AG10803 (cell line): ENCODE measurements at places on chromosomes 3 and 15.

DNA sequence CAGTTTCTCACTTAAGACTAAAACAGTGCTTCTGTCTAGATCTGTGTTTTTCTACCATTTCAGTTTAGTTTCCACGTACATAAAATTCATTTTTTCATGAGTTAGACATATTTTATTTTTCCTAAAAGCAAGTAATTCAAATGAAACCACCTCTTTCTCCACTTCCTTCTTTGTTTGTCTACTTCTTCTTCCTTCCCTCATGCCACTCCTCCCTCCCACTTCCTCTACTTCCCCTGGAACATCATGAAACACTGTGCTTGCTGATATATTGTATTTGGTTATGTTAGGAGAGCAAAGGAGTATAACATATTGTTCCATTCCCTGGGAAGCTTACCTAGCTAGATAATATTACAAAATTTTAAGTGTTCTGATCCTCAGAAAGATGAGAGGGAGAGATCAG lies 36.7 kb upstream of the GOLGA8B start:
- no peak for DNase-seq

- peak; percentile 20 for DNase-seq
Measured at GRCh38 chr3:150545419-150546225, 674 bp downstream of the SERP1 start.

- peak; percentile 20 for DNase-seq
Measured at GRCh38 chr3:194584866-194585265, 48.4 kb downstream of the TMEM44 start.

- DNase-seq: no peak
Measured at GRCh38 chr3:14496351-14496750, 43.8 kb downstream of the GRIP2 start.

DNA sequence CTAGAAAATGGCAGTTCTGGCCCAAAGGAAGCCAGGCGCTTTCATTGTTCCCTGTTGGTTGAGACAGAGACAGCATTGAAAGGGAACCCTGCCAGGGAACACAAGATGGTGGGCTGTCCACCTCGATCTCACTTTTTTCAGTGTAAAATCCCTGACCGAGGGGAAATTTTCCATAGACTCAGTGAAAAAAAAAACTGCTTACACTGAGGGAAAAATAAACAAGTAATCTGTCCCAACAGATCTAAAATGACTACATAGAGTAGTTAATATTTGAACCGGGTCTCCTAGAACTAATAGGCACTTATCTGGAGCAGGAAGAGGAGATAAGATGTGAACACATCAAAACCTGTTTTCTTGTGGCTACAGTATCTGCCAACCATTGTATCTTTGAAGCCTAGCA lies 763.4 kb upstream of the GOLIM4 start:
- no peak for DNase-seq

DNA sequence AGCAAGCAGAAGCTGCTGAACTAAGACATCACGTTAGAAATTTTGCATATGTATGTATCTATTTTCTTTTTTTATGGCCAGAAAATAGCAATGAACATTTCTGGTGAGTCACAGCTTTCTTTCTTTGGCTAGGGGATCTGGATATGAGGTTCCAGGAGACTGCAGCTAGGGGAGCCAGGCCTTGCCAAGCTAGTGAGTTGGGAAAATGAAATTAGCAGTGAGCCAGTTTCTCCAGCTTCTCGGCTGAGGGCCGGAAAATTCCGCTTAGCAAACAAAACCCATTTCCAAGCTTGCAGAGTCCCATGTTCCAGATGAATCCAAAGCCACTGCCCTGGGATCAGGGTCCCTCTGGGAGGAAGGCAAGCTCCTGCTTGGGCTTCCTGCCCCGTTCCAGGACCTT lies 137.6 kb downstream of the SRGAP3 start:
- DNase-seq: peak; percentile 34

GRCh38 chr3:12722226-12722625 lies 36.8 kb downstream of the TMEM40 start:
- no peak for DNase-seq

GRCh38 chr3:105662306-105662705 lies 206.5 kb downstream of the CBLB start:
- peak; percentile 18 for DNase-seq

DNA sequence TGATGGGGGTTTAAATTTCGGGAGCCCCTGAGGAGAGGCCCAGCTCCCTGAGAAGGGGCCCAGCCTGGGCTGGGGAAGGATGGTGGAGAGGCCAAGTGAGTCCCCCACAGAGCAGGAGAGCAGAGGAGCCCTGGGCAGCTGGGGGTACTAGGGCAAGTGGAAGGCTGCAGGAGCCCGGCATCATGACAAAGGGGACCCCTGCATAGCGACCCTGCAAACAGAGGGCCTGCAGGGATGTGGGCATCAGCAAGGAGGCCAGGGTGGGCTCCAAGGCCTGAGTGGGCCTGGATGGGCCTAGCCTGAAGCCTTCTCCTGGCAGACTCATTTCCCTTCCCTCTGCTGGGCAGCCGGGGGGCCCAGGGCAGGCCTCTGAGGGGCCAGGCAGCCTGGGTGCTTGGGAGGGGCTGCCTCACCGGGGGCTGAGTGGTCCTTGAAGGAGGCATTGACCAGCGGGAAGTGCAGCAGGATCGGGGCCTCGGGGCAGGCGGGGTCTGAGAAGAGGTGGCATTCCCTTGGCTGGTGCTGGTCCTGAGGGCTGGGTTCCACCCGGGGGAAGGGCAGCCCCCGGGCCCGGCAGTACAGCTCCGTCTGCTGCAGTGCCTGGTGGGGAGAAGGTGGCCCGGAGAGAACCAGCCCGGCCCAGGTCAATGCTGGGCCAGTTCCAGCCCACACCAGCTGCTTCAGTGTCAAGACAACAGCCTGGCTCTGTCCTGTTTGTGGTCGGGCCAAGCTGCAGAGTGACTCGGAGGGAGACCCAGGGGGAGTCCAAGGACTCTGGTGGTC lies 24.7 kb downstream of the PLA2G4D start:
- no peak for DNase-seq

DNA sequence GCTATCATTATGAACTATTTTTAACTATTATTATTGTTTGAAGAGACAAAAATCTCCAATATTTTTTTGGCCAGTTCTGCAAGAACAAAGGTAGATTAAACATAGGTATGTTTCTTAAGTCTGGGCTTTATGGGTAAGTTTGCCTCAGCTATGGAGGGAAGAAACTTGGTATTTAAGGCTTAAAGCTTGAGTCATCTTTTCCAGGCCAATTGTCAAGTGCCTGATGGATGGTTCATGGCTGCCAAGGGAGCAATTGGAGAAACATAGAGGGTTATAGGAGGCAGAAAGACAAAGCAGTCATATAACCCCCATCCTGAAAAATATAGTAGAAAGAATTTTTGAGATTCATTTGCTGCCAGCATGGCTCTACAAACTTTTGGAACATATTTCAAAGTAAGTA lies 7.2 kb upstream of the STAC start:
- DNase-seq: peak; percentile 78

GRCh38 chr15:75069301-75069925 lies 46.0 kb downstream of the PPCDC start:
- DNase-seq: no peak

GRCh38 chr3:11567516-11568467 lies 75.9 kb downstream of the VGLL4 start:
- DNase-seq: peak; percentile 84

GRCh38 chr15:60392601-60392985 lies 5.2 kb downstream of the ANXA2 start:
- DNase-seq: peak; percentile 90

GRCh38 chr3:4993276-4994143 lies 14.3 kb downstream of the BHLHE40 start:
- no peak for DNase-seq

- no peak for DNase-seq
Measured at GRCh38 chr3:6418485-6418884, 442.4 kb upstream of the GRM7 start.

DNA sequence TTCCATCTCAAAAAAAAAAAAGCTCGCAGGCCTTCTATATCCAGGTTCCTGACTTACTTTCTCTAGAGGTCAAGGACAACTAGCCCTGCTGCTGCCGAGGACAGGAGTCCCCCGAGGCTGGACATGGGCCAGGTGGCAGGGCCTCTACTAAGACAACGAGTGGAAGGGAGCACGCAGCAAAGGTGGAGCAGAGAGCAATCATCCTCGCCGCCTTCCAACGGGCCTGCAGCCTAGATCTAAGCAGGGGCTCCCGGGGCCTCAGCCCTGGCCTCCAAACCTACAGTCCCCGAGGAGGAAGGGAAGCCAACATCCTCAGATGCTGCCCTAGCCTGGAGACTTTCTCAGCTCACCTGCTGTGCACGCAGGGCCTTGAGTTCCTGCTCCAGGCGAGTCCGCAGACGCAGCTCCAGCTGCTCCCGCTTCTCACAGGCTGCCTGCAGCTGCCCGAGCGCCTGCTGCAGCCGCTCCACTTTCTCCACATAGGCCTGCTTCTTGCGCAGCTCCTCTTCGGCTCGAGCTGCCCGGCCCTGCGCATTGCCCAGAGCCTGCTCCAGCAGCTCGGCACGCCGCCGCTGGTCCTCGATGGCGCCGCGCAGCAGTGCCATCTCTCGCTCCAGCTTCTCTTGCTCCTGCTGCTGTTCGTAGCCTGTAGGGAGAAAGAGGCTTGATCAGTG lies 12.9 kb downstream of the AMOTL2 start:
- peak; percentile 31 for DNase-seq

DNA sequence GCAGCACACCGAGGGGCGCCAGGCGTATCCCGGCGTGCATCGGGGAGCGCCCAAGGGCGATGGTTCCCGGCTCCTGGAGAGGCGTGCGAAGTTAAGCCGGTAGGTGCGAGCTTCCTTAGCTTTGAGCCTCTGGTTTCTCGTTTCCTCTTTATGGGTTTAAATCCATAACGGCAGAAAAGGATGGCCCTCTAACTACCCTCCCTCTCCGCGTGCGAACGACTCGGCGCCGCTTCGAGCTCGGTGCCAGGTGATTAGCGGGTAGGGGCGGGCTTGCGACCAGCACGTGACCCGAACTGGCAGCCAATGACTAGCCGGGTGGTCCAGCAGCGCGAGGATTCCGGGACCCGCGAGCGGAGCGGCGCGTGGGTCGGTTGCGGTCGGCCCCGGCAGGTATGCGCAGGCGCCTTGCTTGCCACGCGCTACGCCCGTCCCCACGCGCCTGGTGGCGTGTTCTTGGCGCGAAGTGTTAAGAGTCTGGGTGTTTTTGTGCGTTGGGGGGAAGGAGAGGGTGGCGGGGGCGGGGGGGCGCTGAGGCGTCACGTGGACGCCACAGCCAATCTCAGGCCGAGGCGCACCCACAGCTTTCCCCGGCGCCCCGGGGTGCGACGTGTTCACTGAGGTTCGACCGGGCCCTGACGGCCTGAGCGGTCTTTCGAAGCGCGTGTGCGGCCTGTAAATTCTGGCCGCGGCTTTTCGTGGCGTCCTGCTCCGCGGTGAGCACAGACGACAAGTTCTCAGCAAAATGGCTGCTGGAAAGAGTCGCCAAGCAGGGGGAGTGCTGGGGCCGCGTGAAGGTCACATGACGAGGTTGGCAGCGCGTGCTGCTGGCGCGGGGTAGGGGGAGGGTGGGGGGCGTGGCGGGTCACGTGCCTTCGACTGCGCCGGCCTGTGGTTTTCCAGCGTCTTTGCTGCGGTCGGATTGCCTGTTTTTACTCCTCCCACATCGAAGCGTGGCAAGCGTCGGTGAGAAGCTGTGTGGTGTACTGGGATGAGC lies 38.7 kb upstream of the MGA start:
- DNase-seq: peak; percentile 73

DNA sequence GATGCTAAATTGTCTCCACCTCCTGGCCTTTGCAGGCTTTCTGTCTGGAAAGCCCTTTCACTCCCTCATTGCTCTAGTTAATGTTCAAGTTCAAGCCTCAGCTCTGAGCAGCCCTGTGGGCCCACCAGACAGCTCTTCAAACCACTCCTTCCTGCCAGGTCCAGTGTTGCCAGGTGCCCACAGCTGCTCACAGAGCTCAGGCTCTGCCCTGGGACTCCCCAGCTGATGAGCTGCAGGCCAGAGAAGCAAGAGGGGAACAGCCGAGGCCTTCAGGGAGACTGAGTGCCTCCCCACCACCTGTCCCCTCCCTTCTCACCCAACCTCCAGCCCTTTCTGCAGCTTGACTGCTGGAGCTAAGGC lies 1.3 kb upstream of the ZBTB47 start:
- no peak for DNase-seq

GRCh38 chr3:170760174-170760526 lies 109.8 kb downstream of the RPL22L1 start:
- peak; percentile 88 for DNase-seq

DNA sequence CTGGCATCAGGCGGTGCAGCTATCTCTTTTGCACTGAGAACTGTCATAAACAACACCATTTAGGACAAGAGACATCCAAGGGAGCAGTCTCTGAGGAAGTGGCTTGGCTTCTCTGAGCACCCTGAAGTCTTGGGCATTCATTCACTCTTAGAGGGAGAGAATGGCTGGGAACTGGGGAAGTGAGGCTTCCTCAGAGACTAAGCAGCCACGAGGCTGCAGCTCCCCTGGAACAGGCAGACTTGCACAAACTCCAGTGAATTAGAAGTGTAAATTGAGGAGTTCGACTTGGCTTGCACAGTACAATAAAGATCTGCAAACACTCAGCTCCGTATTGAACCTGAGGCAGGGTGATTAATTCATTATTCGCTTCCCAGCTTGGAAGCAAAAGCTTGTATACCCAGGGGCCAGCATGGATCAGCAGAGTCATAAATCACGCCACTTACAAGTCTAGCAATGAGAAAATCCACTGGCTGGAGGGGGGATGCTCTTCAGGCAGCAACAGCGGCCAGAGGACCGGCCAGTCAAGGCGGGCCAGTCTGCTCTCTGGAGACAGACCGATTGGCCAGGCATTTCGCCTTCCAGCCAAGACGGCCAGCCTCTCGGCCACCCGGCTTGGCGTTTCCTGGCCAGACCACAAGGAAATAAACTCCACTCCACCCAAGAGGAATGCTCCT lies 118.8 kb upstream of the ADPGK start:
- DNase-seq: peak; percentile 88

- no peak for DNase-seq
Measured at GRCh38 chr3:157092230-157092629, 67.7 kb downstream of the CCNL1 start.

- DNase-seq: no peak
Measured at GRCh38 chr3:123026565-123027291, 835 bp downstream of the SEMA5B start.

GRCh38 chr3:139679220-139679775 lies 1.5 kb upstream of the NMNAT3 start:
- no peak for DNase-seq

- DNase-seq: no peak
Measured at GRCh38 chr15:49236869-49237268, 66.8 kb downstream of the GALK2 start.

DNA sequence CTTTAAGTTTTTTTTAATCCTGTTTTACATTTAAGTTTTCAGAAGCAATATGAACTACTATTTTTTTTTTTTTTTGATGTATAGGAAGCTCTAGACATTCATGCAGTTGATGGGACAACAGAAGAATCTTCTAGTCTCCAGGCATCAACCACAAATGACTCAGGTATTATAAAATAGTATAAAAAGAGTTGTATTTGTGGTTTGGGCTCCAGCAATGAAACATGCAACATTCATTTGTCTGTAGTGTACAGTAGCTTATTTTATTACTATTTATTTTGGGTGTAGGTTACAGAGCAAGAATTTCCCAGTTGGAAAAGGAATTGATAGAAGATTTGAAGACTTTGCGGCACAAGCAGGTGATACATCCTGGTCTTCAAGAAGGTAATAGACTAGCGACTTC lies 38.6 kb downstream of the MGA start:
- peak; percentile 37 for DNase-seq
